Temporal lobe (tissue), 4 donors: ENCODE measurements at places on chromosomes 4 and X. TPM values are rescaled to one million over a fixed set of nuclear protein-coding genes. Genes with fewer than 3 reads are reported as not detected.

The XAGE2 gene
- total RNA-seq: not detected

The WDFY3 gene
- total RNA-seq: 173 TPM

The EMCN gene
- 2.5 TPM for total RNA-seq

The DTHD1 gene
- total RNA-seq: 0.74 TPM

The VCX3B gene
- total RNA-seq: not detected

The RAI2 gene
- total RNA-seq: 3.4 TPM

The SUPT20HL2 gene
- total RNA-seq: not detected

The MAGEA2 gene
- not detected for total RNA-seq

The AR gene
- 0.74 TPM for total RNA-seq

The HSFX4 gene
- total RNA-seq: not detected

The PCYT1B gene
- total RNA-seq: 21.1 TPM

The TCEAL7 gene
- total RNA-seq: 88.5 TPM

The TMPRSS11F gene
- total RNA-seq: not detected

The QRFPR gene
- 0.49 TPM for total RNA-seq

The CDX4 gene
- total RNA-seq: not detected

The ANKRD50 gene
- total RNA-seq: 99.6 TPM

The TAF7L gene
- under 0.01 TPM for total RNA-seq

The NLRP2B gene
- total RNA-seq: 0.25 TPM
